ENCODE measurements at places on chromosomes 12 and 14. TPM values are rescaled to one million over a fixed set of nuclear protein-coding genes. Genes with fewer than 3 reads are reported as not detected.

DNA sequence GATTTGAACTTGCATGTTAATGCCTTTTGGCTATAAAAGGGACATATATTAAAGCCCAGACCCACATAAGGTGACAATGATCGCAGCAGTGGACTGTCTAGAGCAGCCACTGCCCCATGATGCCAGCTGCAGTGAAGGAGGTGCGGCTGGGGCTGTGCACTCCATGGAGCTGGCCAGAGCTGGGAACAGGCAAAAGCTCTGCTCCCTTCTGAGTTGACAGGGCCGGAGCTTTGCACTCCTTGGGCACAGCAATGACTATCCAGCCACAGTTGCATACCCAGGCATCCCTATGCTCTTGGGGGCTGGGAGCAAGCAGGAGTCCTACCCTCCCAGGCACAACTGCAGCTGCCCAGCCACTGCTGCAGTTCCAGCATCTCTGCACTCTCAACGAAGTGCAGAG, 50.2 kb downstream of the EGLN3 start:
- no peak for DNase-seq

SOAT2 gene
- total RNA-seq, result not detected

- no peak for DNase-seq
Observed at GRCh38 chr14:23159532-23159931, 23.9 kb downstream of the SLC7A8 start.

ACRBP gene
- total RNA-seq, result 0.32 TPM

DNA sequence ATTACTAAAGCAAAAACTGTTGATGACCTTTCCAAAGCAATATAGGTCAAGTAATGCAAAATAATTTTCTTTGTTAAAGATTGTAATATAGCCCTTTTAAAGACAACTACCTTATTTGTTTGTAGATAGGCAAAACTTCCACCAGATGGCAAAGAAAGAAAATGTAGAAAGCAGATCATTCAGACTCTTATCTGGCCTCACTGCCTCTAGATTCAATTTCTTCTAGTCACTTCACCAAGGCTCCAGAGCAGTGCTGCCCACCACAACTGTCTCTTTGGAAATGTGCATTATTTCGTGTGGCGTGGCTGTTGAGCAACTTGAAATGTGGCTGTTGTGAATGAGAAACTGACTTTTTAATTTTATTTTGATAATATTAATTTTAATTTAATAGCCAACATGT, 127.1 kb downstream of the ITPR2 start:
- DNase-seq, result no peak

GRCh38 chr12:53338916-53339315, 2.8 kb upstream of the SP7 start:
- no peak for DNase-seq

RFX4 gene
- not detected for total RNA-seq

FLRT2 gene
- total RNA-seq, result 7.5 TPM

DNA sequence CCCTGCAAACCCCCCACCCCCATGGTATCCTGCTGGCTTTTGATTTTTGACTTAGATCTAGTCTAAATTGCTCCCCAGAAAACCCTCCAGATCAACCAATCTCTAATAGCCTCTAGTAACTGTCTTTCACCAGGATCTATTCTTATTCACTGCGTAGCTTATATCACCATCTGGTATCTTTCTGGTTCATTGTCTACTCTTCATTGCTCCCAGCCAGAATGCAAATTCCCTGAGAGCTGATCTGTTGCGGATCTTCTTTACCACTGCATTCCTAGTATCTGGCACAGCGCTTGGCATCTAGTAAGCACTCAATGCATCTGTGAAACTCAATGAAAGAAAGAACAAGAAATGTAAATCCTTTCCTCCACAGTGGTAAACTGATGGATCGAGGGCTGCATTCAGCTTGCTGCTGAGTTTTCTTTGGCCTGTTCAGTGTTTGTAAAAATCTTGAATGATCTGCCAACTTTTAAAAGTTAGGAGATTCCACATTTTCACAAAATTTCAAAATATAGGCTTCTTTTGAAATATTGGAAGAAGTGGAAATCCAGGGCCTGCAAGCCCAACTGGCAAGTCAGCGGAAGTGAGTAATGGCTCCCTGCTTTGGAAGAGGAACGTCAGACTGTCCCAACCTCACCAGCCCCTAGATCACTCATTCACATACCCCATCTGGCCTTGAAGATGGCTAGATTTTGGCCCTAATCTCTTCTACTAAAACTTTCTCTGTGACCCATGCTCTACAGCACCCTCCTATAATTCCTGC, 274.2 kb downstream of the SSPN start:
- no peak for DNase-seq

- peak; percentile 78 for DNase-seq
Observed at GRCh38 chr12:65561798-65562382, 262.4 kb upstream of the HMGA2 start.

DNA sequence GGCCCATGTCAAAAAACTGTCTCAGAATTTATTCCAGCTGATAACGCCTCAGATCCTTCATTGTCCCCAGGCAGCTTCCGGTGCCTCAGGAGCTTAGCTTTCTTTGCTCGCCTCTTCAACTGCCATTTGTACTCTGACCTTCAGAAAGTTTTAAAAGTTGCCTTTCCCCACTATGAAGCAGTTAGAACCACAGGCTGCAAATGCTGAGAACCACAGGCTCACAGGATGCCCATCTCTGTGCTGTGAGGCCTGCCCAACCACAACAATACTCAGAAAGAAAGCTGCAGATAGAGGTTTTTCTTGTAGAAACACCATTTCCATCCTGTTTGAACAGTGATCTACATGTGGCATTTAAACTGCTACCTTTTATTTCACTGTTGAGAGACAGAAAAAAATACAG, 131.1 kb downstream of the PRKCH start:
- no peak for DNase-seq

DNA sequence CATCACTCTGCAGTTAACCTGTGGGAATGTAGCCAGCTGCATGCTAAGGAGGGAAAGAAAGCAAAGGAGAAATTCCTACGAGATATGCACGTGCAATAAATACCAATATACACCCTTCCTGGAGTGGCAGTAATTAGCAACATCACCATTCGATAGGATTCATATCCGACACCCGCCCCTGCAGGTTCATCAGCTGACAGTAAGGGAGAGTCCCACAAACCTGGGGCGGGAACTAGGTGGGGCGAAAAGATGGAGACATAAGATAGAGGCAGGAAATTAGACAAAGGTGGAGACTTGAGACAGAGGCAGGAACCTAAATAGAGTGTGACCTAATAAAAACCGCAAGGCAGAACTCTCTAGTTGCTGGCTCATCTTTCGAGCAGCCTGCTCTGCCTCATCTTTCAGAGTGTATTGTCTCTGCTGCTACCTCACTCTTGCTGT, 51.6 kb downstream of the PLEKHG3 start:
- no peak for DNase-seq

DHH gene
- 0.06 TPM for total RNA-seq

GRCh38 chr14:89866458-89866857, 88.1 kb downstream of the EFCAB11 start:
- DNase-seq, result no peak

CHFR gene
- total RNA-seq, result 23.8 TPM

- DNase-seq, result no peak
Observed at GRCh38 chr14:23694949-23695663, 58.9 kb downstream of the DHRS2 start.

OR4E1 gene
- total RNA-seq, result 0.06 TPM

DNA sequence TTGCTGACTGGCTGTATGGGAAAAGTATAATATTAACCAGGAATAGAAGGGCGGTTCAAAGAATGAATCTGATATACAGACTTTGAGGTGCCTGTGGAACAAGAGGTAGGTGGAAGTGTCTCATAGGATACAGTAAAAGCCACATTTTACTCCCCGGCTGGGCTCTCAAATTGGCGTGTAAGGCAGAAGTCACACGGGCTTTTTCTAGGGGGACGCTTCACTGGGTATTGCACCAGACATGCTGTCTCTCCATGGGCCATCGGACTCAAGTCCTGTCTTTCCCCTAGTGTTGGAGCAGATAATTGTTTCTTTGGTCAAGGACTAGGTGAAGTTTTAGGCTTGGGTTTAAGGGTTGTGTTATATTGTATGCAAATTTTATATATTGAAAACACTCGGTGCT, 9.1 kb downstream of the TMCC3 start:
- no peak for DNase-seq

GRCh38 chr12:83016218-83016835, 329.6 kb downstream of the TMTC2 start:
- peak; percentile 18 for DNase-seq

DNA sequence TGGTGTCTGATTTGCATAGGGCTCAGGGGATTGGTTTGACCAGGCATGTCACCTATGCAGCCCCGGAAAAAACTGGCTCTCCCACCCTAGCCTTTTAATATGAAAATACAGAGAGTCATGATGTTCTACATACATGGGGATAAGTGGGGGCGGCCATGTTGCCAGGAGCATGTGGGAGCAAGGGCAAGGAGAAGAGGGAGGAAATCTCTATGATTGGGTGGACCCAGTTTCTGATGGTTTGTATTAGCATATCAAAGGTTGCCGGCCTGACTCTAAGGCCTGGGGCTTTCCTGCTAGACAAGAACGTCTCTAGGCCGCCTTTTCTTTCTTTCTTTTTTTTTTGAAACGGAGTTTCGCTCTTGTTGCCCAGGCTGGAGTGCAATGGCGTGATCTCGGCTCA, 123.4 kb upstream of the CPSF6 start:
- DNase-seq, result no peak

- DNase-seq, result no peak
Observed at GRCh38 chr12:1878214-1878613, 40.2 kb downstream of the CACNA2D4 start.

- no peak for DNase-seq
Observed at GRCh38 chr12:76080017-76080728, 4.3 kb downstream of the NAP1L1 start.

JPH4 gene
- total RNA-seq, result not detected

- DNase-seq, result no peak
Observed at GRCh38 chr14:101673873-101674272, 87.6 kb upstream of the PPP2R5C start.

DNA sequence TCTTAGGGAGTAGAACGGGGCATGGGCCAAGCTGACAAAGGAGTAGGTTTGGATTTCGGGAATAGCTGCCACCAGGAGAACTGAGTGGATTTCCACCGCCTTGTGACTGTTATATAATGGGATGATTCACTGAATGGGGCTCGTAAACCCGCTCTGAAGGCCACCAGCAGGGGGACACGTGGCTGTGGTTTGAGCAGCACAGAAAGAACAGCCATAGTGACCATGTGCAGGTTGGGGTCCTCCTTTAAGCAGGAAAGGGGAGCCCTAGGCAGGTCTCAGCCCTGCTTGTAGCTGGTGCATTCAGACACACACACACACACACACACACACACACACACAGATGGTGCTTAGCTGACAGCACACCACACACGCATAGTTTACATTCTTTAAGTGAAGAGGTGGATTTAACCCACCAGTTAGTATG, 8.6 kb upstream of the ASB2 start:
- DNase-seq, result peak; percentile 44

ETNK1 gene
- 25.8 TPM for total RNA-seq

EFS gene
- total RNA-seq, result not detected

IL26 gene
- not detected for total RNA-seq

TMEM229B gene
- total RNA-seq, result 0.06 TPM

- DNase-seq, result no peak
Observed at GRCh38 chr14:97602438-97603117, 805.4 kb downstream of the VRK1 start.

GRCh38 chr14:49992448-49992847, 99.6 kb downstream of the ARF6 start:
- no peak for DNase-seq

DNA sequence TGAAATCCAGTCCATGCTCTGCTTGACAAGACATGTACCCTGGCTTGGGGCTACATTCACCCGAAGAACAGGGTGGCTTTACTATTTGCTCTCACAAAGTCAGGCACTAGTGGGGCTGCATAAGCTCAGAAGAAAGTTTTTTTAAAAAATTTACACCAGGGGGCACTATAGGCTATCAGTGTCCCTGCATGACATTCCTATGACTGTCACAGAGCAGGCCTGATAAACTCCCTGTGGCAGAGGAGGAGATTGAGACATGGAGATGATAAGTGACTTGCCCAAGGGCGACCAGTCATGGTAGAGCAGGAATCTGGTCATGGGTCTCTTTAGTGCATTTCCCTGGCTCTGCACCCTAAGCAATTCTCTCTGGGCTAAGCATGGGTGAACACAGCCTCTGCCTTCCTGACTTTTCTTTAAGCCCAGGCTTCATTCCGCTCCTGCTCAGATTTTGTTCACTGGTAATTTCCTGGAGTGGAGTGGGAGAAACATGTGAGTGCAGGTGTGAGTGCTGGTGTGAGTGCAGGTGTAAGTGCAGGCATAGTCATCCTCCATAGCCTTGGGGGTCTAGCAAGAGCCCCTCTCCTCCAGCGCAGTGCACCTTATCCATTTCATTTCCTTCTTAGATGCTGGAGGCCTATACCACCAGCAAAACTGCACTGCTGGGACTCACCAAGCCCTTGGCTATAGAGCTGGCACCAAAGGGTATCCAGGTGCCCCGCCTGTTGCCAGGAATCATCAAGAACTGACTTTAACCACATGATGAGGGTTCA, 91.6 kb downstream of the DHRS2 start:
- peak; percentile 66 for DNase-seq

TCL1B gene
- total RNA-seq, result not detected

DNA sequence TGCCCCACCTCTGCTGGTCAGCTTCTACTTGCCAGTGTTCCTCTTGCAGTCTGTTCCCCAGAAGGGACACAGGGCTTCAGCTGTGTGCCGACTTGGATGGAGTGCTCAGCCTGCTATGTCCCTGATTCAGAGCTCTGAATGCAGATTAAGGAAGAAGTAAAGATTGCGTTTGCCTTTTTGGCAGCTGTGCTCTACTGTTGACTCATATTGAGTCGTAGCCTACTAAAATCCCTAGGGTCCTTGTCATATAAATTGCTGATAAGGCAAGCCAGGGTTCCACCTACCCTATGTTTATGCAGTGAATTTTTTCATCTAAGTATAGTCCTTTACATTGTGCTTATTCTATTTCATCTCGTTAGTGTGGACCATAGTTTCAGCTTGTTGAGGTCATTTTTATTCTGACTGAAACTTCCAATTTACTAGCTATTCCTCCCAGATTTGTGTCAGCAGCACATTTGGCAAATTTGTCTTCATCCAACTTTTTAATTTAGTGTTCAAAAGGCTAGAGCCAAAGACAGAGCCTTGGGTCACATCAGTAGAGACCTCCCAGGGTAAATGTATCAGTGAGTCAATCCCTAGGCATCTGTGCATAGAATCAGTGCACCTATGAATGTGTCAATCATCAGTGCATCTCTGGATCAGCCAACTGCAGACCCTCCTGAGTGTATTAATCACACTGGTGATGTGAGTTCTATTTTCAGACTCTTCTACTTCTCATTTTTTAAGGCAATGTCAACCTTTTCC, 31.9 kb downstream of the CACNA1C start:
- peak; percentile 57 for DNase-seq

- DNase-seq, result peak; percentile 44
Observed at GRCh38 chr12:119593578-119594398, at the start of gene TMEM233. TMEM233 (plus strand) TSS chr12:119593774; CDS start chr12:119593849, 75 bp downstream.

- DNase-seq, result no peak
Observed at GRCh38 chr14:87613881-87614280, 379.1 kb downstream of the GALC start.

DNA sequence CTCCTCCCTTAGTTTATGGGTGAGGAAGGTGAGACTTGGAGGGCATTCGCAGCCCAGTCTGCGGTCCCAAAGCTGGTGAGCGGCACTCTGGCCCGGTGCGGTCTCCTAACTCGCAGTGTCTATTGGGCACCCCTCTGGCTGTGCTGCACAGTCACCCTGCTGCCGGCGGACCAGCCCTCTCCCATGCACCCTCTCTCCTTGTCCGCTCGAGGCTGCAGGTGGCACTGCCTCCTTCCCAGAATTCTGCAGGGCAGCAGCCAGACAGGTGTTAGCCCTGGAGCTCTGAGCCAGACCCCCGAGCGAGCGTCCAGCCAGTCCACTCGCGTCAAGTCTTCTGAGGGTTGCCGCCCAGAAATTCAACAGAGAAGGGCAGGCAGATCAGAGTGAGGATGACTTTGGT, 56.8 kb upstream of the DYNC1H1 start:
- DNase-seq, result no peak

All from LHCN-M2 (cell line).